ENCODE measurements at places on chromosomes 2 and 18.

DNA sequence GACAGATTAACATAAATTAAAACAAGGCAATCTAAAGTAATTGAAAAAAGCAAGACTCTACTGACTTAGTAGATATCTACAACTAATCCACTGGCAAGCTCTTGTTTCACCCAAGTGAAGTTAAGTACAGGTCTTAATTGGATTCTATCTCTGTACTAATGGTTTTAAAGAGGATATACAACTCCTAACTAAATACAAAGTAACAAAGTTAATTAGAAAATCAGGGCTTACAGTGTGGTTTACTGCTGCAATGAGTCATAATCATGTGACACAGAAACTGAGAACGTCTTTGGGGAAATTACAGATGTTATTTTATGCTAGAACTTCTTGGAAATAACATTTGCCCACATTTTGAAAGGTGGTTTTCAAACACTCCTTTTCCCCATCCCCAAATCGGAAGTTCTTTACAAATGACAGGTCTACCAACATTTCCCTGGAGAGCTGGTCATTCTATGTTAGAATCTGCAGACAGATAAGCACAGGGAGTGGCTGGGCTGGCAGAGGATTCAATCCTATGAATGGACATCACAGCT lies 245.3 kb downstream of the STK39 start:
- DNase-seq = no peak

- no peak for DNase-seq
Observed at GRCh38 chr2:218214116-218214515, 2.9 kb upstream of the ARPC2 start.

DNA sequence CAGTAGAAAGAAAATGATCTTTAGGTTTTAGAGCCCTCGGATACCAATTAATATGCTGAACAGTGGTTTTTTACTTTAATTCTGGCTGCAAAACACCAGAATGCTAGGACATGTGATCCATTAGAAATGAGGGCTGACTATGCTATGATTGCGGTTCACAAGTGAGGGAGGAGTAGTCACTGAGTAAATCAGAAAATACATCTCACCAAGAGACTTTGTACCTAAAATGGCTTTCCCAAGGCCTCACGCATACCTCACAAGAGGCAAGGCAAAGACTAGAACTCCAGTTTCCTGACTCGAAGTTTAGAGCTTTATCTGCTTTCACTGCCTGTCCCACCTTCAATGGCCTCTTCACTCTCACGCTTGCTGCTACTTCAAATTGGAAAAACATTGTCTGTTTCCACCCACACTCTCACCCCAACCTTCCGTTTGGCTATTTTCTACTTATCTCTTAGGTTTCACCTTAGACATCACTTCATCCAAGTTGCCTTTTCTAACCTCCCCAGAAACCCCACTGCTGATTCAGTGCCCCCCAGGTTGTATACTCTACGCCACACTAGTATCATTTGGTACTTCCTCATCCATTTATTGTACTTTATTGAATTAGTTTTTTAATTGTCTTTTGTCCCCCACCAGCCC lies 5.1 kb upstream of the MBD2 start:
- DNase-seq = no peak

GRCh38 chr2:68190991-68191731 lies 33.5 kb downstream of the PNO1 start:
- no peak for DNase-seq

DNA sequence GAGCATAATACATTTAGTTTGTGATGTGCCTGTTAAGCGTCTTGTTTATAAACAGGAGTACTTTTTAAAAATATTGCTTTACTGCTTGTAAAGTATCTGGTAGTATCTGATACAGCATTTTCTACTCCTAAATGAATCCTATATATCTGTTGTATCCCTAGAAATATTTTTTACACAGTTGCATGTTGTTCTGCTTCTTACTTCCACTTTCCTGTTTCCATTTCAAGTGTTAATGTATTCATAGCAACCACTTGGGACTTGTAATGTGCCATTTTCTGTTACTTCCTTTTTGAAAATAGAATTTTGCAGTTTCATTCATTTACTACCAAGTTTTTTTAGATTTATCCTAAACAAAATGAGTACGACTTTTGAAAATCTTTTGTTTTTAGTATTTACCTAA lies 24.9 kb downstream of the CCNT2 start:
- DNase-seq = no peak

GRCh38 chr2:88245109-88245508 lies 75.0 kb downstream of the THNSL2 start:
- DNase-seq = no peak

DNA sequence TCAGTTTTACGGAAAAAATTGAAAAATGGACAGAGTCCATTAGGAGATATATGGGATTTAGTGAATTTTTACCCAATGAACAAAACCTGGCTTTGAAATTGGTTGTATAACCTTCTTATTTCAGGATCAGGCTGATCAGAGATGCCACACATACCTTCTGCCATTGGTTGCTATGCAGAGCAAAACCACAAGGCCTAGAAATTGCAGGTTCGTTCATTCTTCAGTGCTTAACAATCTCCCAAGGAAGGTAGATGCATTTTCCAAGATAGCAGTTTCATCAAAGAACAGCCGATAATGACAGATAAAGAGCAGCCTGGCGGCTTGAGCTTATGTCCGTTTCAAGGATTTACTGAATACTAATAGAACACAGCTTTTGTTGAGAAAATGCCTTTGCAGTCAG lies 868.8 kb downstream of the EPHA4 start:
- DNase-seq = no peak
